ENCODE measurements at places on chromosomes 3 and 15. TPM values are rescaled to one million over a fixed set of nuclear protein-coding genes. Genes with fewer than 3 reads are reported as not detected.
A peak's percentile ranks its signal among the peaks of the same experiment; 100 is the strongest.

FBXO40 gene
- total RNA-seq = not detected

PRICKLE2 gene
- total RNA-seq = 22.9 TPM

PROK2 gene
- total RNA-seq = 0.25 TPM

TRPM1 gene
- not detected for total RNA-seq

GOLGA8T gene
- total RNA-seq = not detected

DNA sequence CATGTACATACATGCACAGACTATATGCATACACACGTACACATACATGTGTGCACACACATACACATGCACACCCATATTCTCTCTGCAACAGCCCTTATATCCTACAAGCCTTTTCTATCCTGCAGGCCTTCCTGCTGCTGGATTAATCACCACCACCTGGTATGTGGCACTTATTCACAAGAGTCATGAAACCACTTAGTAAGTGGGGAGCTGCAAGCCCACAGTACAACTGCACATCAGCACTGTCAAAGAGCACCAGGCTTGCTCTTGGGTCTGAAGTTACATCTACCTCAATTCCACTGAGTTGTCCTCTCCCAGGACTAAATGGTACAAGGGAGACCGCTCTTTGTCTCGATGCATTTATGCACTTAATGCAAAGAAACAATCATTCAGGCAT is 233.2 kb downstream of the KLF13 start:
- no peak overlapping the region for H3K27ac ChIP-seq
- DNase-seq = no peak
- H3K4me1 ChIP-seq = no peaks in the 10 kb centered on the region
- H3K4me3 ChIP-seq = no peak overlapping the region
- H3K27me3 ChIP-seq = no peaks in the 10 kb centered on the region

DNA sequence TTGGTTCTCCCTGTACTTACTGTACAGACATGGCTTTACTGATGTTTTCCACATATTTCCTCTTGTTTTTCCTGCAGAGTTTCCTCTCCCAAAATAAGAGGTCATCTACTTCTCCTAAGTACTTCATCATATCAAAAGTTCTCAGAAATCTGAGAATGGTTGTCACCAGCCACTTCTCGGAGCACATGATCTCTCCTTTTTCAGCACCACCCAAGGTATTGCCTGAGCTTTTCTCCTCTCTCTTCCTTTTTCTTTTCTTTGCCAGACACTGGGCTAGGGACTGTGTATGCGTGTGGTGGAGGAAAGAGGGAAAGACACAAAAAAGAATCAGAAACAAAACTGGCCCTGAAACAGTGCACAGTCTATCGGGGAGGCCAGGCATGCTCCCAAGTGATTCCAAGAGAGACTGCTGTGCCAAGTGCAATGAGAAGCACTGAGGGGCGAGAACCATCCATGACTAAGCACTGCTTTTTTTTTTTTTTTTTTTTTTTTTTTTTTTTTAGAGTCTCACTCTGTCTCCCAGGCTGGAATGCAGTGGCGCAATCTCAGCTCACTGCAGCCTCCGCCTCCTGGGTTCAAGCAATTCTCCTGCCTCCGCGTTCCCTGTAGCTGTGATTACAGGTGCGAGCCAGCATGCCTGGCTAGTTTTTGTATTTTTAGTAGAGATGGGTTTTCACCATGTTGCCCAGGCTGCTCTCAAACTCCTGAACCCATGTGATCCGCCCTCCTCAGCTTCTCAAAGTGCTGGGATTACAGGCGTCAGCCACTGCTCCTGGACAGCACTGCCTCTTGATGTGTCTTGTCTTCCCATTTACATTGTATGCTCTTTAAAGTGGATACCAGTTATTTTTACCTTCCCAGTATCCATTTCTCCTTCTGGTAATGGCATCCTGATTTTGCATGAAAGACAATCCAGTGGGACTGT is 194.0 kb upstream of the FEZF2 start:
- H3K36me3 ChIP-seq = no peaks in the 10 kb centered on the region
- no peak overlapping the region for H3K27ac ChIP-seq
- peak; percentile 22 for DNase-seq
- no peaks in the 10 kb centered on the region for H3K27me3 ChIP-seq
- no peaks in the 10 kb centered on the region for H3K4me1 ChIP-seq

DNA sequence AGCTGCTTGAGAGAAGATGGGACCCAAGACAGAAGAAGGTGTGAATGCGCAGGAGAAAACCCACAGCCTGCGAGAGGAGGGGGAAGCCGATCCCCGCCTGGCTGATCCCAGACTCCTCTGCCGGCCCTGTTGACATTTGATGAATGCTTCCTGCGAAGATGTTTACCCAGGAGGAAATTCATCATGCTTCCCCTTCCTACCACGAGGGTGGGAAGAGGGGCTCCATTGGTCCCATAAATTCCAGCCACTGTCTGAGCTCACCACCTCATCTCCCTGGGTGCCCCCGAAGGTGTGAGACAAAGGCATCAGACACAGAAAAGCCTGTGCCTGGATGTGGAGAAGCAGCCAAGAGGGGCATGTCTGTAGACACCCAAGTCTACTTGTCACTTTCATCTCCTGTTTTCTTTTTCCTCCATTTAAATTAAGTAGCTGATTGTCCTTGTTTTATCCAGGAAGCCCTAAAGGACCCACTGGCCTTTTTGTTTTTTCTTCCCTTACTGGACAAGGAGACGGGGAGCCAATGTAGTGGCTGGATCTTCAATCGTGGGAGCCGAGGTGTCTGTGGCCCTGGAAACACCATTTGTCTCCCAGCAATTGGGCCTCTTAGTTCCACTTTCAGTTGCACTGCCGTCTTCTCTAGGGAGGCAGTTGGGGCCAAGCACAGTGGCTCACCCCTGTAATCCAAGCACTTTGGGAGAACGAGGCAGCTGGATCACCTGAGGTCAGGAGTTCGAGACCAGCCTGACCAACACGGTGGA is 95.3 kb upstream of the HES1 start:
- H3K4me1 ChIP-seq = no peaks in the 10 kb centered on the region
- DNase-seq = peak; percentile 77
- peak overlapping the region; percentile 9 for H3K27ac ChIP-seq
- H3K27me3 ChIP-seq = no peaks in the 10 kb centered on the region
- no peaks in the 10 kb centered on the region for H3K36me3 ChIP-seq

GRCh38 chr3:3196148-3196861 is 16.8 kb upstream of the CRBN start:
- no peak overlapping the region for H3K27ac ChIP-seq
- DNase-seq = no peak
- no peak overlapping the region for H3K4me3 ChIP-seq
- H3K36me3 ChIP-seq = no peaks in the 10 kb centered on the region

DNA sequence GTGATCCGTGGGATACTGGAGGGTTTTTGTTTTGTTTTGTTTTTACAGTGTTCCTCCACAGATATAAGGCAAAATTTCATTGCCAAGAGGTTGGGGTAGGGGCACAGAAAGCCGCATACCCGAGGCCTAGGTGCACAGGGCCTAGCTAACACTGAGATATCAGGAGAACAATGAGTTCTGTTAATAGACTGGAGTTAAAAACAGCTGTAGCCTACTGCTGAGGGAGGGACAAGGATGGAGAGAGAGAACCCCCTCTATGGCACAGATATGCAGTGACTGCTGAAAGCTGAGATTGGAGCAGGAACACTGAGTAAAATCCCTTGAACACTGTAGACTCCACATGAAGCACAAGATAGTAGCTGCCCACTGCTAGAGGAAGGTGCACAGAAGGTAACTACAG is 53.1 kb upstream of the MAP3K13 start:
- no peaks in the 10 kb centered on the region for H3K4me1 ChIP-seq
- no peaks in the 10 kb centered on the region for H3K36me3 ChIP-seq

- H3K27ac ChIP-seq = no peak overlapping the region
- DNase-seq = no peak
- peaks cover 14% of the 10 kb centered on the region for H3K4me1 ChIP-seq
- H3K36me3 ChIP-seq = no peaks in the 10 kb centered on the region
- H3K4me3 ChIP-seq = no peak overlapping the region
Observed at GRCh38 chr3:177186306-177186705, 11.0 kb downstream of the TBL1XR1 start.

DNA sequence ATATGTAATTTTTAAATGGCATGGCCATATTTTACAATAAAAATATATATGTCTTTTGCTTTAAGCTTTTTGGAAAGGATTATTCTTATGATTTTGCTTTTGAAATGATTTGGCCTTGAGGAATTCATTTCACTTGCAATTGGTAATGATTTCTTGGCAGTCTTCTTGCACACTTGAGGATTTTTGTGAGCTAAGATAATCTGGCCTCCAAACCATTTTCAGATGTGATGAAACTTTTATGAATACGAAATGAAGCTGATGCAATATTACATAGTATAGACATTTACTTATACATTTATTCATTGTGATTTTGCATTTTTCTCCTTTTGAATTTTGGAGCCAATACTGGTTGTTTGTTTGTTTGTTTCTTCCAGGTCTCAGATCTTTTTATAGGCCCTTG is 6.4 kb upstream of the SH2D7 start:
- H3K27ac ChIP-seq = no peak overlapping the region
- peaks cover 7% of the 10 kb centered on the region for H3K4me1 ChIP-seq
- H3K36me3 ChIP-seq = no peaks in the 10 kb centered on the region
- no peak overlapping the region for H3K4me3 ChIP-seq

DNA sequence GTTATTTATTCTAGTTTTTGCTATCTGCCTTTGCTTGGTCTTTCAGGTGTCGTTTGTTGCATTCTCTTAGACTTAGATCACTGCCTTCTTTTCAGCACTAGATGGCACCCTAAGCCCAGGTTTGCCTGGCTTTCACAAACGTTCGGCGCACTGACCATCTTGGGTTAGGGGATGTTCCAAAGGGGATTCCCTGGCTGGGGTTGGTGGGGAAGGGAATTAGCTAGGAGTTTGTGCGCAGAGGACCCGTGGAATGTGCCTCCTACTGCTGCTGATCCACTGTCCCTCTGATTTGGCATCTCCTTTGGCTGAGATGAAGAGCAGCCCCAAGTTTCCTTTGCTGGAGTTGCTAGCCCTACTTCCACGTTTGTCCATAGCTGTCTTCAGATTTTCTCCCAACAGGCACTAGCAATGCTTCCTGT is 33.9 kb downstream of the PFN2 start:
- H3K4me1 ChIP-seq = no peaks in the 10 kb centered on the region
- H3K27ac ChIP-seq = no peak overlapping the region
- H3K27me3 ChIP-seq = no peaks in the 10 kb centered on the region
- peak; percentile 32 for DNase-seq

DNA sequence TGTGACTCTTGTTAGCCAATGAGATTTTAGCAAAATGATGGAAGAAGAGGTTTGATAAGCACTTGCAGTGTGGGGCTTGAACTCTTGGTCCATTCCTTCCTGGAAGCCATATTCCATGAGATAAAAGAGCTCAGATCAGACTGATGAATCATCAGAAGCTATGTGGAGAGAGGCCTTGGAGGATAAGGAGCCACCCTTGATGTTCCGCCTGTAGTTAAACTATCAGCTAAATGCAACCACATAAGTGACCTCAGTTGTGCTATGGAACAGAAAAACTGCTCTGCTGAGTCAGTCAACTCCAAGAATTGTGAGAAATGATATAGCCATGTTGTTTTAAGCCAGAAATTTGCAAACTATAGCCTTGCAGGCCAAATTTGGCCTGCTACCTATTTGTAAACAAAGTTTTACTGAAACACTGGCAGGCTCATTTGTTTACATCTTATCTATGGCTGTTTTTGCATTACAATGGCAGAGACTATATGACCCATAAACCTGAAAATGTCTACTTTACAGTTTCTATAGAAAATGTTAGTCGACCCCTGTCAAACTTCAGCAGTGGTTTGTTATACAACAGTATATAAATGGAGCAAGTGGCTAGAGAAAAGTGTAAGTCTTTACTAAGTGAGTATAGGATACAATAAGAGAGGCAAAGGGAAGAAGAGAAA is 27.6 kb upstream of the GAP43 start:
- no peak overlapping the region for H3K4me3 ChIP-seq
- H3K27ac ChIP-seq = no peak overlapping the region
- H3K36me3 ChIP-seq = no peaks in the 10 kb centered on the region
- no peak for DNase-seq
- no peaks in the 10 kb centered on the region for H3K4me1 ChIP-seq

GRCh38 chr3:142904639-142905436 is 16.0 kb upstream of the PCOLCE2 start:
- H3K4me3 ChIP-seq = no peak overlapping the region
- no peaks in the 10 kb centered on the region for H3K36me3 ChIP-seq
- H3K4me1 ChIP-seq = no peaks in the 10 kb centered on the region
- no peak for DNase-seq
- no peak overlapping the region for H3K27ac ChIP-seq
- no peaks in the 10 kb centered on the region for H3K27me3 ChIP-seq

DNA sequence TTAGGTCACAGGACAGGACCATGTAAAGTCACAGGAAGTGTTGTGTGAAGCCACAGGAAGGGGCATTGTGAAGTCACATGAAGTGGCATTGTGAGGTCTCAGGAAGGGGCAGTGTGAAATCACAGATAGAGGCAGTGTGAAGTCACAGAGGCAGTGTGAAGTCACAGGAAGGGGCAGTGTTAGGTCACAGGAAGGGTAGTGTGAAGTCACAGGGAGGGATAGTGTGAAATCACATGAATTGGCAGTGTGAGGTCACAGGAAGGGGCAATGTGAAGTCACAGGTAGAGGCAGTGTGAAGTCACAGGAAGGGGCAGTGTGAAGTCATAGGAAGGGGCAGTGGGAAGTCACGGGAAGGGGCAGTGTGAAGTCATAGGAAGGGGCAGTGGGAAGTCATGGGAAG is 37.9 kb downstream of the GASK1A start:
- H3K4me1 ChIP-seq = no peaks in the 10 kb centered on the region
- DNase-seq = no peak
- no peaks in the 10 kb centered on the region for H3K27me3 ChIP-seq
- H3K4me3 ChIP-seq = no peak overlapping the region
- no peaks in the 10 kb centered on the region for H3K36me3 ChIP-seq
- H3K27ac ChIP-seq = no peak overlapping the region

GRCh38 chr3:123281929-123282328 is 80.2 kb downstream of the SEC22A start:
- H3K27me3 ChIP-seq = no peaks in the 10 kb centered on the region
- no peak overlapping the region for H3K4me3 ChIP-seq
- H3K4me1 ChIP-seq = no peaks in the 10 kb centered on the region

DNA sequence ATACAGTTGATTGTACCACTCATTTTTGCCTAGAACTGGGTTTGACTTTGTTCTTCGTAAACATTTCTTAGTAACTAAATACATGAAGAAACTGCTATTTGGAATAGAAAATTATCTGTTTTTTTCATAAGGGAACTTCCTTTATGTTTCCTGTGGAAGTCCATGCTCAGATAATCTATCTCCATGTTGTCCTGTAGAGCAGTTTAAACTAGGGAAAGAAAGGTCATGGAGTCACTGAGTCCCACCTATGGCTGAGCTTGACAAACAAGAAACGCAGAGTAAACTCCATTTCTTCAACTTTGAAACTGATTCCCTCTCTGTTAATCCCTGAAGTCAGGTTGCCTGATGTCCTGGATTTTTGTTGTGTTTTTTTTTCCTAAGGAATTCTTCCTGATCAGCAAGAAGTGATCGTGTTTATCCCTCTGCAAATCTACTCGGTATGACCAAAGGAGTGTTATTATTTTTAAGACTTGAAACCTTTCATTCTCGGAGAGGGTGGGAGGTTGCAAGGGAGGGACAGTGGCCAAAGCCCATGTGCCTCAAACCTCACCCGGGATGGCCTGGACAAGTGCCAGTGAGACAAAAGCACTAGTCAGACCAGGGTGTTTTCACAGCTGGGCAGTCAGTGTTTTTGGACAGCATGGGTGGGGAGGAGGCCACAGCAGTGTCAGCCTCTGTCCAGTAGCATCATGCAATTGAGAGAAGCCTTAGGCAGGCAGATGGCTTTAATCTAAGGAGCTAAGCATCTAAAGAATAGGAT is 129.8 kb upstream of the PHLDB2 start:
- H3K27me3 ChIP-seq = no peaks in the 10 kb centered on the region
- H3K4me3 ChIP-seq = no peak overlapping the region
- peaks cover 20% of the 10 kb centered on the region for H3K4me1 ChIP-seq
